ENCODE measurements at places on chromosomes 3 and 15.

DNA sequence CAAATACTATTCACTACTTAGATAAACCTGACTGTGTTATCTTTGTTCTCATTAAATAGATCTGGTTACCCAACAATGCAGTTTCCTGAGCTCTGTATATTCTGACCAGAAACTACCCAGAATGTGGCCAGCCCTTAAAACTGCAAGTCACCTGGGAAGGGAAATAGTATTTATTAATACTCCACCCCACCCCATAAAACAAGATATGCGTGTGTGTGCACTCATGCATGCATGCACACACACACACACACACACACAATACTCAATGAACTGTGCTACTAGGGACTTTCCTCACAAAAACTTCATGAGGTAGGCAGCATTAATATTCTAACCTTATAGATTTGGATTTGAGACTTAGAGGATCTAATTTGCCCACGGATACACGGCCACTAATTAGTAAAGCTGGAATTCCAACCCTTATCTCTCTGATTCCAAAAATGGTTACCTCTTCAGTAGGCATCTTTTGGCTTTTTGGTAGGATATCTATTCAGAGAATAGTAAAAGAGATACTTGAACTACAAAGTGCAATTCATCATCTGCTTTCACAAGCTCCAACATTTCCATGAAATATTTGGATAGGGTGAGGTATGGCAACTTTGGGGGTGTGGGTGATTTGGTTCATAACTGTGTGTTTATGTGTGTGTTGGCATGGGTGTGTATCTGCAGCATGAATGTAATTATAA is 197.0 kb upstream of the CFAP20DC start:
- peak; percentile 66 for DNase-seq

DNA sequence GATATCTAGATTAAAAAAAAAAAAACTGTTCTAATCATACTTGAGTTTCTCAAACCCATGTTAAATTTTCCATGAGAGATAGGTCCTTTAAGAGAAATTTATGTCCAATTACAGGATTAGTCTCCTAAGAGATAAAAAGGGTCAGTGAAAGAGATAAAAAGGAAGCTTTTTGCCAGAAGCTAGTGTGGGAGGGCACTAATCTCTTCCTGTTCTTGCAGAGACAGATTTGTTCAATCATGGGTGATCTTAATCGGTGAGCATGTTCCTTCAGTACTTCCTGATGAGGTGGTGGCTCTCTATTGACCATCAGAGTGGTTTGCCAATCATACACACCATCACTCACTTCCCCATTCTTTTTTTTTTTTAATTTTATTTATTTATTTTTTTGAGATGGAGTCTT is 16.9 kb upstream of the LPP start:
- peak; percentile 82 for DNase-seq

DNA sequence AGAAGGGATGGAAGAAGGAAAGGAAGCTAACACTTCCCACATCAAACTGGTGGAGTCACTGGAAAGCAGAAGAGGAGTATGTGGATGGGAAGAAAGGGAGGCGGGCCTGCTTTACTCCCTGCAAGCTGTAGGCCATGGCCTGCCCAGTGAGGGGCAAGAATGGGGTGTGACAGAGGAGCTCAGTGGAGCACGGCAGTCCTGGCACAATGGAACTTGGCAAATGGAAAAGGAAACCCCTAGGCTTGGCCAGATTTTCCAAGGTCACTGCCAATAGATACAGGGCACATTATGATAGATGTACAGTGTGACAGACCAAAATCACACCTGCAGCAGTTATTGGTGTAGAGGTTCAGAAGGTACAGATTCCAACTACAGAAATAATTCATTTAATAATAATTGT is 111.6 kb downstream of the ALDH1A2 start:
- DNase-seq: no peak

DNA sequence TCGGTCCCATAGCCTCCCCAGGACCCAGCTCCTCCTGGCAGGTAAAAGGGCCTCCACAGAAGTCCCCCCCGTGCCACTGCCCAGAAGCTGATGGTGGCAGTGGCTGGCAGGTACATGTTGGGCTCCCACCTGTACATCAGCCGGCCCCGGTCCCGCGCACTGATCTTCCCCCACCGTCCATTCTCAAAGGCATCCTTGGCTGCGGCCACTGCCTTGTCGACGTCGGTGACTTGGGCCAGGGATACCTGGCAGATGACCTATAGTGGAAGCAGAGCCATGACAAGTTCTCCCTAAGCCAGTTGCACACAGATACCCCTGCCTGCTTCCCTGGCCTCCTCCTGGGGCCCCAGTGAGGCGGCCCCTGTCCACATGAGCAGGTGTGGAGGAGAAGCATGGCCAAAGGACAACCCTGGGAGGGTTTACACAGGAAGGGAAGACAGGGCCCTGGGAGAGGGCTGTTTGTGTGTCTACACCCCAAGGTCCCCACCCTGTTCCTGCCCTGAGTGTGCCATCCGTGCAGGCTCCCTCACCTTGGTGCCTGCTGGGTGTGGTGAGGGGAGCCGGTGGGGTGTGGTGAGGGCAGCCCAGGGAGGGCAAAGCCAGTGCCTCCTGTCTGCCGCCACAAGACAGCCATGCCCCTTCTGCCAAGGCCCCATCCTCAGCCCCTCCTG is 44.8 kb downstream of the ALDH1L1 start:
- no peak for DNase-seq

- peak; percentile 45 for DNase-seq
Observed at GRCh38 chr3:177800561-177800960, 603.3 kb upstream of the TBL1XR1 start.

GRCh38 chr15:67548862-67549651 is 6.6 kb downstream of the MAP2K5 start:
- no peak for DNase-seq

GRCh38 chr15:65092911-65093792 is 16.6 kb downstream of the KBTBD13 start:
- DNase-seq: no peak

GRCh38 chr3:183809270-183809669 is 16.1 kb downstream of the MAP6D1 start:
- DNase-seq: no peak

GRCh38 chr3:115687721-115688120 is 64.4 kb downstream of the GAP43 start:
- no peak for DNase-seq

- peak; percentile 83 for DNase-seq
Observed at GRCh38 chr15:75112278-75112847, 89.0 kb downstream of the PPCDC start.

- no peak for DNase-seq
Observed at GRCh38 chr3:13654330-13655060, 105.6 kb downstream of the FBLN2 start.

GRCh38 chr3:79314962-79315361 is 452.8 kb downstream of the ROBO1 start:
- no peak for DNase-seq

DNA sequence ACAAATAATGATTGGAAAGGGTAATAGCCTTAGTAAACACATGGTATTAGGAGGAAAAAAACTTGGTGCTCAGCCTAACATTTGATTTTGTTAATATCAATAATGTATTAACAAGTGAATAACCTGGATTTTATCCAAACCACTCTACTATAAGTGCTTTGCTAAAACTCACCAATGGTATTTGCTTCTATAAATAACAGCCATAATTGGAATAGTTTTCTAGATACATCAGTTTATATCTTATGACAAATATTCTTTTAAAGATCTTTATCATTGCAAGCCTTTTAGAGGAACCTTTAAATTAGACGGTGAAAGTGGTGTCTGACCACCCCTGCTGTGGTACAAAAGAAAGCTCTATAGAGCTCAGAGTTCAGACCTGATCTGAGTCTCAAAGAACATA is 123.9 kb downstream of the SHOX2 start:
- DNase-seq: no peak

Data from amniotic epithelial cell (primary cell).